ENCODE measurements at places on chromosomes 6 and 20.

DNA sequence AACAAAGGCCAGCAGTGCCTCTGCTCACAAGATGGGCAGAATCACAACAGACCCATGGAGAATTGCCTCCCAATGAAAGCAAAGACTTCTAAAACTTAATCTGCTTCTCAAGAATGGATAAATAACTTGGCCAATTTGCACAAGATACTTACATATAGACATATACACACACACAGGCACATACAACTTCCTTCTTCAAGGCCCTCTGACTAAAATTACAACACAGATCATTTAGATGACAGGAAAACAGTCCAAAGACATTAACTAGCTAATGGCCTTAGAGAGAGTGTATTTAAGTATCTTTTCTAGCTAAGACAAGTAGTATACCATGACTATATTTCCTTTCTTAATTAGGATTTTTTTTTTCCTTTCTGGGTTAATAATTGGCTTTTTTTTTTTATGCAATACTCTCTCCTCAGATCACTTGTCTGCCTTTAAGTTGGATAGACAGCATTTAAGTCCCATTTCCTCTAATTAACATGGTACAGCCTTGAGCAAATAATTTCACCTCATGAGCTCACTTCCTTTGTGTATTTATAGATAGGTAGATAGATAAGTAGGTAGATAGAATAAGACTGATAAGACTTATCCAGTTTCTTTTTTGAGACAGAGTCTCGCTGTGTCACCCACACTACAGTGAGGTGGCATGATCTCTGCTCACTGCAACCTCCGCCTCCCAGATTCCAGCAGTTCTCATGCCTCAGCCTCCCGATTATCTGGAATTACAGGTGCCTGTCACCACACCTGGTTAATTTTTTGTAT is 70.0 kb downstream of the NRSN1 start:
- DNase-seq, result no peak

DNA sequence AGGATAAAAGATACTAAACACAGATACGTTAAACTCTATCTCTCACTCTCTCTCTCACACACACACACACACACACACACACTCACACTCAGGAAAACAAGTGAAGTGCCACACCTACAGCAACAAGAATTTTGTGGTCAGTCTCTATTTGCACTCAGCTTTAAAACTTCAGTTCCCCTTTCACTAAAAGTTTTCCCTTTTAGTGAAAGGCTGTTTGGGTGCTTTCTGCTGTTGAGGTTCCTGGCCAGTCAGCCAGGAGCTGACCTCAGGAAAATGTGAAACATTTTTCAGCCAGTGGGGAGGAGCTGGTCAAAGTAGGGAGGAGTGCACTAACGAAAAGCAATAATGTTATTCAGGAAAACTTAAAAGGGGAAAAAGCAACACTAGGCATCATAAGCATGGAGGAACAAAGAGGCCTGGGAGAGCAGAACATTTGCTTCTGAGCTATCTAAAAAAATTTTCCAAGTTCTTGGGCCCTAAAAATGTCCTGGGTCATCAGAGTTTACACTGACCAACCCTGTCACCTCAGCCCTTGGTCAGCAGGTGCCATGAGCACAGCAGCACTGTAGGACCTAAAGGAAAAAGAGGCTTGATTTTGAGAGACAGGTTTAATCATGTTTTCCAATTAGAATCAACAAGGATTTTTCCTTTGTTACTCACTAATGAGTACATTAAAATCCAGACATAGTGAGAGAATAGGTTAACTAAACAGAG is 30.7 kb upstream of the NT5E start:
- peak; percentile 13 for DNase-seq

GRCh38 chr6:7050872-7051779 is 56.6 kb upstream of the RREB1 start:
- peak; percentile 51 for DNase-seq

GRCh38 chr6:85576476-85576875 is 17.2 kb downstream of the SNX14 start:
- no peak for DNase-seq

DNA sequence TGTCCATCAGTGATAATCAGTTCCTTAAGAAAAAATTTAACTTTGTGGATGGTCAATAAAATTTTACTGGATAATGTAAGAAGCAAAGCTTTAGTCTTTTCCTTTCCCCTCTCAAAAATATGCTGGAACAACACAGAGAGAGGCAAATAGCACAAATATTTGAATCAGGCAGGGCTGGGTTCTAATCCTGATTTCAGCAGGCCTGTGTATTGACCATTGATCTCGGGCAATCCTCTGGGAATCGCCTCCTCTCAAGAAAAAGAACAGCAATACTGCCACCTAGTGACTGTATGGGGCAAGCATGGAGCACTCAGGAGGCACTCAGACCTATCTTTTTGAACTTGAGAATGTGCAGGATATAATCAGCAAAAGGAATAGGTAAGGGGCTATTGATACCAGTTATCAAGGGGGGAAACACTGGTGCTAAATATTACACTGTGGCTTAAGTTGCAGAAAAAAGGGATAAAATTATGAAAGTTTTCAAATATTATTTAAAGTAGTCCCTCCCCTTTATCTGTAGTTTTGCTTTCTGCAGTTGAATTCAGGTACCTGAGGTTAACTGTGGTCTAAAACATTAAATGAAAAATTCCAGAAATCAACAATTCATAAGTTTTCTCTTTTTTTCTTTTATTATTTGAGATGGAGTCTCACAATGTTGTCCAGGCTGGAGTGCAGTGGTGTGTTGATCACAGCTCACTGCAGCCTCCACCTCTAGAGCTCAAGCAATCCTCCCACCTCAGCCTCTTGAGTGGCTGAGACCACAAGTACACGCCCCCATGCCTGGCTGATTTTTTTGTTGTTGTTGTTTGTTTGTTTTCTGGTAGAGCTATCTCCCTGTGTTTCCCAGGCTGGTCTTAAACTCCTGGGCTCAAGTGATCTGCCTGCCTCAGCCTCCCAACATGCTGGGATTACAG is 91.8 kb upstream of the NHSL1 start:
- no peak for DNase-seq

- DNase-seq, result no peak
These were observed 157.8 kb upstream of the TSHZ2 start for GRCh38 chr20:52814371-52814770.

GRCh38 chr6:139597771-139598755 is 223.6 kb upstream of the CITED2 start:
- DNase-seq, result no peak

DNA sequence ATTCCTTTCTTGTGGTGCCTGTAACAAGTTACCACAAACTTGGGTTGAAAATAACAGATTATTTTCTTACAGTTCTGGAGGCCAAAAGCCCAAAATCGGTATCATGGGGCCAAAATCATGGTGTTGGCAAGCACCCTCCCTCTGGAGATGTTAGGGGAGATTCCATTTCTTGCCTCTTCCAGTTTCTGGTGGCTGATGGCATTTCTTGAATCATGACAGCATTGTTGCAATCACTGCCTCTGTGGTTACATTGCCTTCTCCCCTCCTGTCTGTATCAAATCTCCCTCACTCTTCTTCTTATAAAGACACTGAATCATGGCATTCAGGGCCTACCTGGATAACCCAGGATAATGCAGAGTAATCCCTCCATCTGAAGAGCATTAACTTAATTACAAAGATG is 17.9 kb upstream of the TENT5A start:
- DNase-seq, result no peak

GRCh38 chr20:23126281-23127061 is 40.3 kb upstream of the CD93 start:
- DNase-seq, result no peak

DNA sequence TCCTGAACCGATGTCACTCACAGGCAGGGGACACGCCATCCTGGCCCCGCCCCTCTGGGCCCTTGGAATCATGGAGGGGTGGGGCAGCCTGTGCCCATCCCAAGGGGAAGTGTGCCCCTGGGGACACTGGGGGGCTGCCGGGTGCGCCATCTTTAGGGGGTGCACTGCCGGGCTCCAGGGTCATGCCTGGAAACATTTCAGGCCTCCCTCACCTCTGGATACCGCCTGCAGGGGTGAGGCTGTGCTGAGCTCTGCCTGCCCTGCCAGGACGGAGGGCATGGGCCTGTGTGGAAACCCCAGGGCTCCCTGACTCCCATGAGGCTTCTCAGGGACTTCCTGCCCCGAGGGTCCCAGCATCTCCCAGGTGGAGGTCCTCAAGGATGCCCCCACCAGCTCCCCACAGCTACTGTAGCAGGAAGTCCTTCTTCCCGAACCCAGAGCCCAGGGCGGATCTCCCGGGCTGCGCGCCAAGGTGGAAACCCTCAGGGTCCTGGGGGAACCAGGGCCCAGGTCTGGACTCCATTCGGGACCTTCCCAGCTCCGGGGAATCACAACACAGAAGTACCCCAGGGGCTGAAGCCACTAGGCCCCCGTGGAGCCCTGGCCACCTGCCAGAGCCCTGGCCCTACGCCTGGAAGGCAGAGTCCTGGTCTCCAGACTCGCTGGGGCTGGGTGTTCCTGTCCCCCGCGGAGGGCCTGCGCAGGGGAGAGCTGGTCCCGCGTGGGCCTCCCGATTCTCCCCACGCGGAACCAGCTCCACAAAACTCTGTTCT is 15.6 kb downstream of the CHRNA4 start:
- no peak for DNase-seq

- DNase-seq, result no peak
These were observed 174.7 kb downstream of the ZFAND3 start for GRCh38 chr6:37994223-37994622.

DNA sequence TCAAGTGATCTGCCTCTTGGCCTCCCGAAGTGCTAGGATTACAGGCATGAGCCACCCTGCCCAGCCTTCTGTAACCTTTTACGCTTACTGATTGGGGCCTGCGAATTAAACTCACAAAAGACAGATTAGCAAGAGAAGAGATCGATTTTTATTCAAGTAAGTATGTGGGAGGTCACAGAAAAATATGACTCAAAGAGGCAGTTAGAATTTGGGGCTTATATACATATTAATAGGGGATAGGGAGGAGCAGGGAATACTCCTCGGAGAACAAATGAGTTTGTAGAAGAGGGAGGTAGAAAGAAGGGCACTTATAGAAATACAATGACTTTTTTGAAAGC is 78.9 kb downstream of the CD24 start:
- DNase-seq, result no peak

DNA sequence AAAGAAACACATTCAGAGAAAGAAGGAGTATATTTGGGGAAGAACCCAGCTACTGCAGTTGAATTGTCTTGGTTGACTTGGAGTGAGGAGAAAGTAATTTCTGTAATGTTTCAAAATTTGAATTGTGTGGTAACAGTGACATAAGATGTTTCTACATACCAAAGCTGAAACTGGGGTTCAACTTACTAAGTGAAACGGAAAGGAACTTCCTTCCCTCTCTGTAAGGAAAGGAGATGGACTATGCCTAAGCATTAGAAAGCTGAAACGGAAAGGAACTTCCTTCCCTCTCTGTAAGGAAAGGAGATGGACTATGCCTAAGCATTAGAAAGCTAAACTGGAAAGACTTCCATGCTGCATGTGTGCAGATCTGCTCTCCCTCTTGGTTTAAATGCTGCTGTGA is 46.0 kb downstream of the HUS1B start:
- DNase-seq, result no peak

DNA sequence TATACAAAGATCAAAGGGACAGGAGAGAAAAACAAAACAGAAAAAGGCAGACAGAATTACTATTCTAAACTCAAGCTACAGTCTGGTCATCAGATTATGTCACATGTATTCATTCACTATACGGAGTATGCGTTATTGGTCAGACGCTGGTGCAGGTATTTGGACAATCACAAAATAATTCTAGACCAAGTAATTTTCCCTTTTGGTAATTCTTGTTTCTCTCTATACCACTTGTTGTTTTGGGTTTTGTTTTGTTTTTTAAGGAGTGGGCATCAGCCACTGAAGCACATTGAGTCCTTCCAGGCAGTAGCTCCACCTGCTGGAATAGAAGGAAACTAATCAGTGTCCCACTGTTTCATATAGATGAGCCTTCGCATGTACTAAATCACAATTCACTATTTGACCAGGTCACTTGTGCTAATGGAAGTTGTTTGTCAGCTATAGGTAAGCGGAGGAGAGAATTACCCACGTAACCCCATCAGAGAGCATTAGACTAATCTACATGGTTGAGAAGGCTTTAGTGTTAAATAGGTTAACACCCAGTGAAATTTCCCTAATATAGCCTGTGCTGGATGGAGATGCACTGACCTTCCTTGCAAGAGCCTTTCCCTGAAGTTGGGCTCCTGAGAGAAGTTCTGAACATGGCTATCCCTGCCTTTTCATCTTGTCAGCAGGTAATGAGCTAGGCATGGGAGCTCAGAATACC is 77.9 kb downstream of the TNFAIP3 start:
- DNase-seq, result no peak

GRCh38 chr20:46324960-46325703 is 16.8 kb upstream of the CDH22 start:
- DNase-seq, result no peak

DNA sequence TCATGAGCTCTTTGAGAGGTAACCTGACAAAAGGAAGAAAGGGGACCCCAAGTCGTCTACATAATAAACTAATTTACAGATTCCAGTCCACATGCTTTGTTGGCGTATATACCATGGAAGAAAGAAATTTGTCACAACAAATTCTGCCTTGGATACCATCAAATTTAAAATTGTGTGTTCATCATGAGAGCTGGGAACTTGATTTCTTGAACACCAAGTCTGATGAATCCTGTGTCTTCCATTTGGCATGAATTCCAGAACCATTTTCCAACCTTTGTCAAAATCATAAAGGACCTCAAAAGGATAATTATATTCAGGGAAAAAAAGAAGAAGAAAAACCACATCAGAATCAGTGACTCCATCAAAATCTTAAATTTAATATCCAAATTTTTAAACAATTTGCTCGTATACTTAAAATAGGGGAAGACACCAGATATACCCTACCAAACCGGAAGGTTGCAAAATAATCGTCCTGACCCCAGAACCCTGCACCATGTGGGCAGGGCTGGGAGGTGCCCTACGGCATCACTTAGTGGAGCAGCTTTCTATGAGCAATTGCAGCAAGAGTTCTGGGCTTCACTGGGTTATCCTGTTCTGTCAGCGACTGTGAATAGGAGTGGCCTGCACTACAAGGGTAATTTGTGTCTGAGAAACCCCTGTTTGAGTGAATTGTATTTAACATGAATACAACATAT is 74.1 kb upstream of the INSM1 start:
- DNase-seq, result no peak

DNA sequence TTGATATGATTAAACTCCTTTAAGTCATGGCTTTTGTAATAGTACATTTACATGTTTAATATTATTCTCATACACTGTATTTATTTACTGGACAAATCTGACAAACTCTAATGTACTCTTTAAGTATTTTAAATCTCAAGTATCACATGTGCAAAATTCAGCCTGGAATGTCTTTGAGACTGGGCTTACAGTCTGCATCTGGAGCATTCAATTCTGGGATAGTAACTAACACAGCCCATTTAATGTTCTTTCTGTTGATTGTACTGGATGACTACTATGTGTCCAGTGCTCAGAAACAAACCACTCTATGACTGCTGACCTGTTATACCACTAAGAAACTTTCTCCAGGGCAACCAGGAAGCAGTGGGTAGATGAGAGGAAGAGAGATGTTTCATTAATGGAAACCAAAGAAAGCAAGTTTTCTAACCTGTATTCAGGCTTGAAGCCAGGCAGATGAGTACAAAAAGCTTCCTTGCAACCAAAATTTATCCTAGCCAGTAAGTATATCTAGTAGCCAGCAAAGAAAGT is 26.8 kb downstream of the FBXL4 start:
- no peak for DNase-seq

- DNase-seq, result no peak
These were observed 20.2 kb upstream of the REV3L start for GRCh38 chr6:111503194-111503593.

Measured in GM06990 (cell line).